ENCODE measurements at places on chromosomes 1 and 21.
A peak's percentile ranks its signal among the peaks of the same experiment; 100 is the strongest.

DNA sequence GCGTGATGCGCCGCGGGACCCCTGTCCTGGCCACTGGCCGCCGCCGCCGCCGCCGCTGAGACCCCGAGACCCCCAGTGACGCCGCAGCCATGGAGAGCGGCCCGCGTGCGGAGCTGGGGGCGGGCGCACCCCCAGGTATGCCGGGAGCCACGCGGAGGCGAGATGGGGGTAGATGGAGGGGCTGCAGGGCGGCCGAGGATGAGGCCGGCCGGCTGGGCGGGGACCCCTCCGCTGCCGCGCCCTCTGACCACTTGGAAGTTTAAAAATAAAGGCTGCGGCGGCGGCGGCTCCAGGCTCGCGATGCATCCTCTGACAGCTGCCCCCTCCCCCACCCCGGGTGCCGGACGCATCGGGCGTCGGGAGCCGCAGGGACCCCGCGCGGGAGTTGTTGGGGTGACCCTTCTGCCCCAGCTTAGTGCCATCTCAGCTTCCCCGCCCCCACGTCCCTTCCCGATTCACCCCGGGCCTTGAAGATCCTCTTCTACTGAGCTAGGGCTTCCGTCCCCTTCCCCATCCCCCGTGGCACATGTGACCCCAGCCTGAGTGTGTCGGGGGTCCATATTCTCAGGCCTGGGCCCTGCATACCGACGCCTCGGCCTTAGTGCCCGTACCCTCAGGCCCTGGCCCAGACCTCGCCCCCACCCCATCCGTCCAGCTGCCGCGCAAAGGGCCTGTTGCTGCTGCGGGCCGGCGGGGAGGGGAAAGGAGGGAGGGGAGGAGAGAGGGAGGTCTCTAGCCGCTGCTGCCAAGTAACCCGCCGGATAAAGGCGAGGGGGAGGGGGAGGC, 562 bp downstream of the MAP7D1 start:
- peak; percentile 67 for DNase-seq
- H3K36me3 ChIP-seq: peaks cover 15% of the 10 kb centered on the region
- peaks cover 44% of the 10 kb centered on the region for H3K4me1 ChIP-seq
- H3K27me3 ChIP-seq: no peaks in the 10 kb centered on the region
- H3K4me3 ChIP-seq: peak overlapping the region; percentile 90
- peak overlapping the region; percentile 91 for H3K27ac ChIP-seq

GRCh38 chr1:28370239-28371009, 884 bp downstream of the PHACTR4 start:
- H3K27ac ChIP-seq: peak overlapping the region; percentile 80
- H3K27me3 ChIP-seq: no peaks in the 10 kb centered on the region
- no peaks in the 10 kb centered on the region for H3K4me1 ChIP-seq
- peak overlapping the region; percentile 84 for H3K4me3 ChIP-seq
- peak; percentile 10 for DNase-seq
- no peaks in the 10 kb centered on the region for H3K36me3 ChIP-seq

- H3K36me3 ChIP-seq: no peaks in the 10 kb centered on the region
- no peaks in the 10 kb centered on the region for H3K27me3 ChIP-seq
- no peak for DNase-seq
- no peak overlapping the region for H3K27ac ChIP-seq
These were observed 365.5 kb upstream of the RUNX1 start for GRCh38 chr21:35414507-35415139.

GRCh38 chr1:197912739-197913494, 4.3 kb upstream of the LHX9 start:
- no peak for DNase-seq
- peaks cover 99% of the 10 kb centered on the region for H3K27me3 ChIP-seq
- no peaks in the 10 kb centered on the region for H3K36me3 ChIP-seq
- H3K27ac ChIP-seq: no peak overlapping the region
- H3K4me1 ChIP-seq: no peaks in the 10 kb centered on the region

DNA sequence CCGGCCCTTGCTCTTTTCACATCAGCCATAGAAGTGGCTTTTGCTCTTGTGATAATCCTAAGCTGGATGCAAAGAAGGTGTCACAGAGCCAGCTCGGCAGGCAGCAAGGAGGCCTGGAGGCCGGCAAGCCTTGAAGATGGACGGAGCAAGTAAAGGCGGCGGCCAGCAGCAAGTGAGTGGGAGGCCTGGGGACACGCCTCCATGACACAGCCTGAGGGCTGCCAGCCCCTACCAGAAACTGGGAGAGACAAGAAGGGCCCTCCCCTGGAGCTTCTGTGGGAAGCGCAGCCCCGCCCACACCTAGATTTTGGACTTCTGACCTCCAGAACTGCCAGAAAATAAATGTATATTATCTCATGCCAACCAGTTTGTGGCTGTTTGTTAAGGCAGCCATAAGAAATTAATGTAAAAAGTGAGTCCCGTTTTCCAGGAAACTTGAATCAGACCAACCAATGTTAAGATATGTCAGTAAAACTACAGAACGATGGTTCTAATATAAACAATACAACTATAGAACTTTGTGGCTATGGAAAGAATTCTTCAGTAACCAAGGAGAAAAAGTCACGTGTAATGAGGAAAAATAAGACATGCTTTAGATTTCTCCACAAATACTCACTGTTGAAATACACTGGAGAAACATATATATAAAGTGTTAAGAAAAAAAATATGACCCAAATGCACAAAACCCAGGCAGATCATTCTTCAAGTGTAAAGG, 49.9 kb downstream of the BACE2 start:
- H3K4me1 ChIP-seq: peaks cover 9% of the 10 kb centered on the region
- H3K4me3 ChIP-seq: no peak overlapping the region
- H3K36me3 ChIP-seq: no peaks in the 10 kb centered on the region

GRCh38 chr1:118082984-118083383, 102.0 kb downstream of the SPAG17 start:
- H3K4me3 ChIP-seq: no peak overlapping the region
- H3K27me3 ChIP-seq: no peaks in the 10 kb centered on the region
- H3K4me1 ChIP-seq: no peaks in the 10 kb centered on the region
- DNase-seq: no peak
- no peak overlapping the region for H3K27ac ChIP-seq

GRCh38 chr1:247335882-247336281, 4.2 kb upstream of the ZNF496 start:
- peaks cover 17% of the 10 kb centered on the region for H3K4me1 ChIP-seq
- no peak overlapping the region for H3K27ac ChIP-seq
- H3K4me3 ChIP-seq: no peak overlapping the region
- no peaks in the 10 kb centered on the region for H3K27me3 ChIP-seq

DNA sequence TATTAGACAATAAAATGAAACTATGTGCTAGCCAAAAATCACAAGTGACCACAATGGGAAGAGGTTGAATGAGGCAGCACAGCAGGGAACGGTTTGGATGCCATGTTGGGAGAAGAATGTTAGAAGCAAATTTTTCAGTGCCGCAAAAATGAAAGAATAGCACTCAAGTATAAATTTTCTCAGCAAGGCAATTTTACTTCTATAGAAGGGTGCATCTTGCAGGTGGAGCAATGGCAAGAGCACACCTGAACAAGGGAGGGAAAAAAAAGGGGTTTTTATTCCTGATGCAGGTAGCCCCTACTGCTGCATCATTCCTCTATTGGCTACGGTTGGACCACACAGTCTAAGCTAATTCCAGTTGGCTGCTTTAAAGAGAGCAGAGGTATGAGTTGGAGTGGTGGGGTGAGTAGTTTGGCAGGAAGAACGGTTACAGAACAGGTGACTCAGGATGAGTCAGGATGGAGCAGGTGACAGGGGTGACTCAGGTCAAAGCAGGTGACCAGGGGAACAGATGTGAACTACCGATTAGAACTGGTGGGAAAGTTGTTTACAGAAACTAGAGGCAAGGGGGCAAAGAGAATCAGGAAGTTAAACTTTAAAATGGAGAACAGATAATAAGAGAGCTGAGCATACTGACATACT, 301.1 kb upstream of the NRIP1 start:
- H3K27me3 ChIP-seq: no peaks in the 10 kb centered on the region
- H3K4me3 ChIP-seq: no peak overlapping the region
- peaks cover 3% of the 10 kb centered on the region for H3K36me3 ChIP-seq
- no peak overlapping the region for H3K27ac ChIP-seq
- DNase-seq: peak; percentile 59

DNA sequence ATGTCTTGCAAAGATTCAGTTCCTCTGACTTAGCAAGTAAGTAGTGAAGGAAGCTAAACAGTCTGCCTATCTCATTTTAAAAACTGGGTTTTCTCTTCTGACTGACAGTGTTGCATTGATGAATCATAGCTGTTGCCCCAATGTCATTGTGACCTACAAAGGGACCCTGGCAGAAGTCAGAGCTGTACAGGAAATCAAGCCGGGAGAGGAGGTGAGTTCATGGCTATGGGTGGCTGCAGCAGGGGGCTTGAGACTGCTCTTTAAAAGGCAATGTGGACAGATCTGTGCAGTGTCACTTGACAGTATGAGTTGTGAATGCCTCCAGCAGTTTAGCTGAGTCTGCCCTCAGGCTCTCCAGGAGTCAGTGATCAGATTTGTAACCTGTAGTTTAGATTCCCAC, 46.6 kb downstream of the SMYD2 start:
- H3K27me3 ChIP-seq: no peaks in the 10 kb centered on the region
- H3K4me3 ChIP-seq: no peak overlapping the region
- H3K27ac ChIP-seq: peak overlapping the region; percentile 37
- H3K4me1 ChIP-seq: peaks cover 17% of the 10 kb centered on the region
- peak; percentile 40 for DNase-seq

DNA sequence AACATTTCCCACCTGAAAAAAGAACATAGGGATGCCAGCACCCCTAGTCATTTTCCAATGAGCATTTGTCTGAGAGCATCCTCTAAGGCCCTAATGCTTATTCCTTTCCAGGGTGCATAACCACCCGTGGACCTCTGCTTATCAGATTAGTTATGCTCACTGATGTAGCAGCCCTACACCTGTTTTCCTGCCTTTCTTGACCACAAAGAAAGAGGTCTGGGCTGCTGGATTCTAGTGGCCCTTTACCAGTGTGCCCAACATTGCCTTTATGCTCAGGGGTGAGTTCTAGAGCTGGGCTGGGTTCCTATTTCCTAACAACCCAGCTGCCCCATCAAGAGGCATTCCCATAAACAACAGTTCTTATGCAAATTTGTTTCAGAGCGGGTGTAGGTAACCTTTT, 20.3 kb upstream of the PM20D1 start:
- H3K4me3 ChIP-seq: no peak overlapping the region
- no peaks in the 10 kb centered on the region for H3K27me3 ChIP-seq
- no peaks in the 10 kb centered on the region for H3K4me1 ChIP-seq
- no peak for DNase-seq
- H3K36me3 ChIP-seq: no peaks in the 10 kb centered on the region

DNA sequence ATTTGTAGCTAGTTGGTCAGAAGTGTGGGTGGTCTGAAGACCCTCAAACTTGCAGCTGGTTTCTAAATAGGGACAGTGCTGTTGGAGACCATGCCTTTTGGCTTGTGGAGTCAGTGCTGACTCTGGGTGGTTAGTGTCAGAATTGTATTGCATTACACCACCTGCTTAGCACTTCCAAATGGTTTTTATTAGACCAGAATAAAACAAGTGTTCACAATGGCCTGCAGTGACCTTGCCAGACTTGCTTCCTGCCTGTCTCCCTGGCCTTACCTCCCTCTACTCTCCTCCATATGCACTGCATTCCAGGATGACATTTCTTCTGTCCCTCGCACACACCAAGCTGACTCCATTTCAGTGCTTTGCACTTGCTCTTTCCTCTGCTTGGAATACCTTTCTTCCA, 72.7 kb upstream of the CNIH3 start:
- no peaks in the 10 kb centered on the region for H3K36me3 ChIP-seq
- peaks cover 13% of the 10 kb centered on the region for H3K4me1 ChIP-seq
- no peak overlapping the region for H3K27ac ChIP-seq
- no peak overlapping the region for H3K4me3 ChIP-seq
- no peaks in the 10 kb centered on the region for H3K27me3 ChIP-seq

DNA sequence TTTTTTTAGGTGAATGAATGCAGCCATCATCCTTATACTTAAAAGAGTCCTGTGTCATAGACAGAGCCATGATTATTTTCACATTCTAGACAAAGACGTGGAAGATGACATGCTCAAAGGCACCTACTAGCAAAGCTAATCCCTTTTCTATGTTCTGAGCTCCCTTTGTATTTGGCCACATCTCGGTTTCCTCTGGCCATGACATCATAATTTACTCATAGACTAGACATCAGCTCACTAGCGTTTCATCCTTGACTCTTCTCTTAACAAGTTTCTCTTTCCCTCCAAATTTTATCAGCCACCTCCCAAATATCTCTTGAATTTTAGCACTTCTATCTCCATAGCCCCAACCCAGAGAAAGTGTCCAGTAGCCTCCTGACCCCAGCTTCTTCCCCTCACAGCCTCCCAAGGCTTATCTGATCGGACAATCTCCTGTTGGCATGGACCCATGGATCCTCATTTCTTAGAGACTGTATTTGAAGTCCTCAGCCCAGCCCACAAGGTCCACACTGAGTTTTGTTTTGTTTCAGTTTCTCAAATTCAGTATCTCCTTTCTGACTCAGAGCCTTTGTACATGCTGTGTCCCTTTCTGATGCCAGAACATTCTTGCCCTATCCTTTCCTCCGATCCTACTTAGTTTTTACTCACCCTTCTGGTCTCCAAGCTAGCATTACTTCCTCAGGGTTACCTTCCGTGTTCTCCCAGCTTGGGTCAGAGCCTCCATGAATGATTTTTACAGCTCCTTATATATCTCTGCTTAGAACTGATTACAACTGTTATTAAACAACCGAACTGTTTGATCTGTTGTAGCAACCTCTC, 33.0 kb upstream of the EPS8L3 start:
- H3K36me3 ChIP-seq: no peaks in the 10 kb centered on the region
- H3K4me3 ChIP-seq: no peak overlapping the region
- no peak overlapping the region for H3K27ac ChIP-seq
- no peak for DNase-seq
- H3K27me3 ChIP-seq: no peaks in the 10 kb centered on the region

DNA sequence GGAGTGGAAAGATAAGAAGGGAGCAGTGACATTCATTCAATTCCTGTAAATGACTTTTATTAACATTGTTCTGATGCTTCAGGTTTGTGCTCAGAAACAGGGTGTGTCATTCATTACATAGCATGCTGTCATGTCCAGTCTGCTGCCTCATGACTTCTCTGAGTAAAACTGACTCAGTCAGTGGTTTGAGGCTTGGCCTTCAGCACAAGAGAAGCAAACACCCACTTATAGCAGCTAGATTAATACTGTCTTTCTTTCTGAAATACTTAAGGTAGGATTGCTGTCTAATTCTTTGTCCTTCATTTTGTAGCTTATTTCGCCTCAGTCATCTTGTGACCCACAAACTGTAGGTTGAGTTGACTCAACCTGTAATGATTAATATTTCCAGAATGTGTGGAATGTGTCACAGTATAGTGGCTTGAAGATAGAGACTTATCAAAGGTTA, 32.9 kb downstream of the RASAL2 start:
- H3K4me1 ChIP-seq: peaks cover 8% of the 10 kb centered on the region
- no peaks in the 10 kb centered on the region for H3K36me3 ChIP-seq
- H3K4me3 ChIP-seq: no peak overlapping the region
- H3K27ac ChIP-seq: peak overlapping the region; percentile 50

DNA sequence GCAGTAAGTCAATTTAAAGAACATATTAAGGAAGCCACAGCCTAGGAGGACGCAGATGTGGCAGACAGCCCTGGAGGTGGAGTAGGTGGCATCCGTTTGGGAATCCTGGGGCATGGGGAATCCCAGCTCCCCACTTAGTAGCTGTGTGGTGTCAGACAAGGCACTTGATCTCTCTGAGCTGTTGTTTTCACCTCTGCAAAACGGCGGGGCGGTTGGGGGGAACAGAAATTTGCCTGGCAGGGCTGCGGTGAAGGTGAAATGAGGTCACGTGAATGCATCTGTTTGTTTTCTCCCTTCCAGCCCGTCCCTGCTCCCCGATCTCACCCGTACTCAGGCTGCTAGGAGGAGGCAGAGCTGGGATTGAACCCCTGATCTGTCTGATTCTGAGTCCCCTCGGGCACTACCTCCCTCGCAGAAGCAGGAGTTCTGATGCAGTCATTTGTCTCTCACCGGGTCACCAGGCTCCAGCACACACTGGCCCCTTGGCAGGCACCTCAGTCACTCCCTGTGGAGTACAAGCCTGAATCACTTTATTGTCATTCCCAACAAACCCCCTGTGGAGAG, 2.2 kb upstream of the LAPTM5 start:
- DNase-seq: no peak
- no peak overlapping the region for H3K27ac ChIP-seq
- no peaks in the 10 kb centered on the region for H3K27me3 ChIP-seq
- H3K4me3 ChIP-seq: no peak overlapping the region
- H3K36me3 ChIP-seq: no peaks in the 10 kb centered on the region

Measured in trophoblast cell (in vitro differentiated cells and primary cell).